ENCODE measurements at places on chromosomes 16 and 17. TPM values are rescaled to one million over a fixed set of nuclear protein-coding genes. Genes with fewer than 3 reads are reported as not detected.

GRCh38 chr16:54720259-54720658, 210.4 kb upstream of the IRX5 start:
- DNase-seq, result no peak

CD300LB gene
- polyA plus RNA-seq, result not detected

DNA sequence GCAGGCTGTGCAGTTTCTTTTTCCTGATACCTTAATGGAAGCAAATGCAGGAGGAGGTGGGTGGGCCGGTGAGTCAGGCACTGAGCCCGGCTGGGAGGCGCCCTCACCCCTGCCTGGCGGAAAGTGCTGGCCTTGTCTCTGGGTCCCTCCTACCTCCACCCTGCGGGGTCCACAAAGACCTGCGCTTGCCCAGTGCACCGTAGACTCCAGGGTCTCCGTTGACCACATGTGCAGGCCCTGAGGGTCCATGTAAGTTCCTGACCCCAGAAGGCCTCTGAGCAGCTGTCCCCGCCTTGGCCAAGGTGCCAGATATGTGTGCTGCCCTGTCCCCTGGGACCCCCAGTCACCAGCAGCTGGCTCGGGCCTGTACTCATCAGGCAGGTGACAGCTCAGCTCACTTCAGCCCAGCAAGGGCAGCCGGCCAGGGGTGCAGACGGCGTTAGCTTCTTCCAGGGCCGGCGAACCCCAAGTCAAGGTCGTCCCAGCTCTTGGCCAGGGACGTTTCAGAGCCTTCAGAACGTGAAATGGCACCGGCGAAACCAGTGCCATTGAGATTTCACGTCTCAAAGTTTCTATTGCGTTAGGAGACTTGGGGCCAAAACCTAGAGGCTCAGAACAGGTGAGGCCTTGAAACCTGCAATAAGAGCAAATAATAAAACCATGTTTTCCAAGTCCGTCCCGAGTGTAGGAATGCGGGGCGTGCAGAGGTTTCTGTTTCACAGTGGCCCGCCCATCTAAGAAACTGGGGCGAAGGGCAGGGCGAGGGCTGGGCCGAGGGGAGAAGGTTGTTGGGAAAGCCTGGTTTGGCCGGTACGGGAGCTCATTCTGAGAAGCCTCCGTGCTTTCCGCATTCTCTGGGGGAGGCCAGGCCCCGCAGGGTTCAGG, 12.1 kb downstream of the METRNL start:
- DNase-seq, result no peak

DNA sequence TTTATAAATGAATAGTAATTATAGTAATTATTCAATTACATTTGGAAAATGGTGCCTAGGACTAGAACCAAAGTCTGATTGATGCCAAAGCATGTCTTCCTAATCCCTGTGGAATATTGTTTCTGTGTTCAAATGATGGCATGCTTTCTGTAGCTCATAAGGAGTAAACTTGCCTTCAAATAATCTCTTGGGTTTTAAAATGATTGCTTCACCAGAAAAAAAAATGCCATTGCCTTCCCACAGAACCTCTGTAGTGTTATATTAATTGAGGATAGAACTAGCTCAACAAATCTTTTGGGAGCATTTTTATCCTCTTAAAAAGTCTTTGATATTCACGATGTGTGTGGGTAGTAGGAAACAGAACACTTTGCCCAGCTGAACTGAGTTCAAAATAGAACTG, 7.7 kb upstream of the TMEM100 start:
- DNase-seq, result no peak

DNA sequence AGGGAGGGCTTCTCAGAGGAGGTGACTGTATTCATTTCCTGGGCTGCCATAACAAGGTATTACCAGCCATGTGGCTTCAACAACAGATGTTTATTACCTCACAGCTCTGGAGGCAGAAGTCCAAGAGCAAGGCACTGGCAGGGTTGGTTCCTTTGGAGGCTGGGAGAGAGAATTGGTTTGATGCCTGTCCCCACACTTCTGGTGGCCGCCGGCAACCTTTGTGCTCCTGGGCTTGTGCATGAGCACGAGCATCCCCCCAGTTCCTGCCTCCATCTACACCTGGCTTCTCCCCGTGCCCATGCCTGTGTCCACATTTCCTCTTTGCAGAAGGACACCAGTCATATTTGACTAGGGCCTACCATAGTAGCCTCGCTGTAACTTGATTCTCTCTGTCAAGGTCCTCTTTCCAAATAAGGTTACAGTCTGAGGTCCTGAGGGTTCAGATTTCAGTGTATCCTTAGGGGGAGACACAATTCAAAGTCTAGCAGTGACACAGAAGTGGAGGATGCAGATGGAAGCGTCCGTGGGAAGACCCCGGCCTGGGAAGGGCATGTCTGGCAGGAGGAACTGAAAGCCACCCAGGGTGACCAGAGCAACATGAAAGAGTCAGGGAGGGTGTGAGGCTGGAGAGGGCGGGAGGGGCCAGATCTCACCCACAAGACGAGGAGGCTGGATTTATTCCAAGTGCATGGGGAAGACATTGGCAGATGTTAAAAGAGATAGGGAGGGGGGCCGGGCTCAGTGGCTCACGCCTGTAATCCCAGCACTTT, 188.2 kb upstream of the HSBP1 start:
- no peak for DNase-seq

GRCh38 chr16:23182679-23183542, at the start of gene SCNN1G:
TSS of gene SCNN1G (plus strand) at chr16:23182745. CDS start at chr16:23186272, 3,527 bp downstream.
- DNase-seq, result no peak

GRCh38 chr16:66970775-66971720, 10.0 kb downstream of the CES3 start:
- DNase-seq, result no peak

KRT33A gene
- not detected for polyA plus RNA-seq

GRCh38 chr17:44105941-44106340, 17.5 kb downstream of the HDAC5 start:
- no peak for DNase-seq

DNA sequence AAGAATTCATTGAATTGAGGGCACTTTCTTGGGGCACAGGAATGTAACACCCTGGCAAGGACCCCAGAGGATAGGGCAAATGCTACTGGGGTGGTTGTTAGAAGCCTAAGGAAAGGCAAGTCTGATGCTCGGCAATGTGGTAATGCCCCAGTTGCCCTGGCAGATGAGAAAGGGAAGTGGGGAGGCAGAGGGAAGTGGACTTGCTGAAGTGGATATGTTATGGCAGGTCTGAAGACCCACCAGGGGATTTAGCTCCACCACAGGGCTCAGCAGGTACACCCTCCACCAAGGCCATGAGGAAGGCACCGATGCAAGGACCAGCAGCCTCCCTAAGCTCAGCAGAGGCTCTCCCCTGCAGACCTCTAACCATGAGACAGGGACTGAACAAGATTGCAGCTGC, 184.8 kb downstream of the IRX5 start:
- no peak for DNase-seq

DNA sequence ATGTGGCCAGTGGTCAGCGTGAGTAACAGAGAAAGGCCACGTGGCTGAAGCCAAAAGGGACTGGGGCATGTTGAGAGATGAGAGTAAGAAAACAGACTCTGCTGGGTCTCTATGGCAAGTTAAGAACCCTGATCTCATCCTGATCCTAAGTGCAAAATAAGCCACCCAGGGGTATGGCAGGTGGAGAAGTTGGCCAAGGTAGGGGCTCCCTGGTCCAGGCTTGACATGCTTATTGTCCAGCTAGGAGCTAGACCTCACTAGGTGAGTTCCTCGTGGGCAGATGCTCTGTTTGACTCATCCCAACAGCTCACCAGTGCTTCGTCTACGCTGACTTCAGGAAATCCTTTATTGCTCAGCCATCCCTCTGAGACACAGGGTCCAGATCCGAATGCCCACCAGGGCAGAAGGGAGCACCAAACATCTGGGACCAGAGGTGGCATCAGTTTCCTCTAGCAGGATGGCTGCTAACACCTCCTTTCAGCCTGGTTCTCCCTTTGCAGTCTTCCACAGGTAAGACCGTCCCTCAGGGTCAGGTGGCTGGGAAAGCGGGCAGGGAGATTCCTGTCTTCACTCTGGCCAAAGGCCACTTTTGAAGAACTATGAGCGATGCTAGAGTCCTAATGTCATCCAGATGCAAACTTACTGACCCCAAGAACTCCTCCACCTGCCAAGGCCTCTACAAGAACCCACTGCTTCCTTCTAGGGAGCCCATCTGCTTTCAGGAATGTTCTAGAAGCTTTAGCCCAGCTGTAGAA, 99.5 kb downstream of the CDYL2 start:
- DNase-seq, result no peak

Measured in muscle of arm (tissue), 14 donors.